ENCODE measurements at places on chromosomes 16 and 17.
A peak's percentile ranks its signal among the peaks of the same experiment; 100 is the strongest.

DNA sequence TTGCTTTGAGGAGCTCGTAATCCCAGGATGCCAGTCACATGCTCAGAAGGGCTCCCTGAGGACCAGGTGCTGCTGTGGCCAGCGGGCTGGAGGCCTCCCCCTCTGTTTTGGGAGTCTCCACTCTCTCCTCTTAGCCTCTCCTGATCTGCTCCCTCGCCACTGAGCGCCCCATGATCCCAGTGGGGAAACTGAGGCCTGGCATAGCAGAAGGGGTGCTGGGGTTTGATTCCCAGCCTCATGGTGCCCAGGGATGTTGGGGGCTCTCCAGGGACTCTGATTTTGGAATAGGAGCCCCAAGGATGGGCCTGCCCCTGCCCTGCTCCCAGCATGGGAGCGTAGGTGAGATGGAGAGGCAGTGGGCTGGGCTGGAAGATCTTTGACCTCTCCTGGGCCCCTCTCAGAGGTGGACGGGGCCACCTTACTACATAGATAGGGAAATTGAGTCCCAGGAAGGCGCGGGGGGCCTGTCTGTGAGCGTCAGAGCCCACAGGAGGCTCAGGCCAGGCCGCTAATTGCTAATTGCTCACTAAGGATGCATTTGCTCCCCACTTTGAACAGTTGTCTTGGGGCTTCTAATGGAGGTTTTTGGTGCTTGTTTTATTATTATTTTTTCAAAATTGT lies 525 bp upstream of the ADCY7 start:
- DNase-seq = no peak

DNA sequence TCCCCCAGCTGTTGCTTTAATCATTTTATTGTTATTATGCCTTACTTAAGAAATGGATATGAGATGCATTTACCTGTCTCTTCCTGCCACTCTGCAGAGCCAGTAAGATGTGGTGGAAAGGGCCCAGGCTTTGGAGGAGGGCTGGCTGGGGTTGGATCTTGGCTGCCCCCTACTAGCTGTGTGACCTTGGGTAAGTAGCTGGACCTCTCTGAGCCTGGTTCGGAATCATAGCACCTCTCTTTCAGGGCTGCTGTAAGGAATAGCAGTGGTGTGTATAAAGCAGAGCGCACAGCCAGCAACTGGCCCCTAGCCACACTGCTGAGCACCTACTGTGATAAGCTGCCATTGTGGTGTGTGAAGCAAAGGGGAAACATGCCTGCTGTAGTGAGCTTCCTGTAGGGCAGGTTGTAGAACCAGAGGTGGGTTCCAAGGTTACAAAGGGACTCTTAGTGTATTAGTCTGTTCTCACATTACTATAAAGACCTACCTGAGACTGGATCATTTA lies 23.9 kb downstream of the MAPT start:
- no peak for DNase-seq

- DNase-seq = no peak
These were observed 8.3 kb upstream of the RASD1 start for GRCh38 chr17:17504341-17505140.

GRCh38 chr16:20673882-20674683 lies 23.4 kb downstream of the ACSM1 start:
- DNase-seq = no peak

DNA sequence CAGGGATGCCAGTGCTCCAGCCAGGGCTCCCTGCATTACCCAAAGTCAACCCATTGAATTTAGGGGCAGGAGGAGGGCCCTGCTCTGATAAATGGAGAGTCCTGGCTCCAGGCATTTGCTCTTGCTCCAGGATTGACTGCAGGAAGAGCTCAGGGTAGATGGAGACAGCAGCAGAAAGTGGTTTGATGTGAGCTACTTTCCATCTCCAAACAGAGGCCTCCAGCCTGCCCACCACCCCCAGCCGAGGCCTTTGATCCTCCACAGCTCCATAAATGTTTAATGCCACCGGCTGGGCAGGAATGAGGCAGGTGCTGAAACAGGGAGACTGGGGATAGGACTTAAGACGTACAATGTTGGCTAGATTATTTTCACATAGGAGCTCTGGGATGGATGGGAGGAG lies 4.3 kb upstream of the SEZ6 start:
- no peak for DNase-seq

- DNase-seq = peak; percentile 6
These were observed 440.6 kb downstream of the HS3ST3B1 start for GRCh38 chr17:14741491-14741890.

DNA sequence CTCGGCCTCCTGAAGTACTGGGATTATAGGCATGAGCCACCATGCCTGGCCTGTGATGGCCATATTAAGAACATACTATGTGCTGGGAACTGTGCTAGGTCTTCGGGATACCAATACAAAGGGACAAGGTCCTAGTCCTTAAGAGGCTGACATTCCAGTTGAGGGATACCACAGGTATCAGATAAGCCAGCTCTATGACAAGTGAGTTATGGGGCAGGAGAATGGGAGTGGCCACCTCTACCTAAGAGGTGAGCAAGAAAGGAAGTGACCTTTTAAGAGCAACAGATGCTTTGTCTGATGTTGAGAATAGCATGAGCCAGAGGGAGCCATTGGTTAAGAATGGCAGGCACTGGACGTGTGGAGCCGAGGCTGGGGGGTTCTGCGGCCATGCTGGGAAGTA lies 27.0 kb downstream of the ADORA2B start:
- DNase-seq = no peak

GRCh38 chr17:81557276-81558114 lies 5.3 kb upstream of the FAAP100 start:
- DNase-seq = no peak

GRCh38 chr17:47180337-47180736 lies 8.8 kb downstream of the CDC27 start:
- no peak for DNase-seq

DNA sequence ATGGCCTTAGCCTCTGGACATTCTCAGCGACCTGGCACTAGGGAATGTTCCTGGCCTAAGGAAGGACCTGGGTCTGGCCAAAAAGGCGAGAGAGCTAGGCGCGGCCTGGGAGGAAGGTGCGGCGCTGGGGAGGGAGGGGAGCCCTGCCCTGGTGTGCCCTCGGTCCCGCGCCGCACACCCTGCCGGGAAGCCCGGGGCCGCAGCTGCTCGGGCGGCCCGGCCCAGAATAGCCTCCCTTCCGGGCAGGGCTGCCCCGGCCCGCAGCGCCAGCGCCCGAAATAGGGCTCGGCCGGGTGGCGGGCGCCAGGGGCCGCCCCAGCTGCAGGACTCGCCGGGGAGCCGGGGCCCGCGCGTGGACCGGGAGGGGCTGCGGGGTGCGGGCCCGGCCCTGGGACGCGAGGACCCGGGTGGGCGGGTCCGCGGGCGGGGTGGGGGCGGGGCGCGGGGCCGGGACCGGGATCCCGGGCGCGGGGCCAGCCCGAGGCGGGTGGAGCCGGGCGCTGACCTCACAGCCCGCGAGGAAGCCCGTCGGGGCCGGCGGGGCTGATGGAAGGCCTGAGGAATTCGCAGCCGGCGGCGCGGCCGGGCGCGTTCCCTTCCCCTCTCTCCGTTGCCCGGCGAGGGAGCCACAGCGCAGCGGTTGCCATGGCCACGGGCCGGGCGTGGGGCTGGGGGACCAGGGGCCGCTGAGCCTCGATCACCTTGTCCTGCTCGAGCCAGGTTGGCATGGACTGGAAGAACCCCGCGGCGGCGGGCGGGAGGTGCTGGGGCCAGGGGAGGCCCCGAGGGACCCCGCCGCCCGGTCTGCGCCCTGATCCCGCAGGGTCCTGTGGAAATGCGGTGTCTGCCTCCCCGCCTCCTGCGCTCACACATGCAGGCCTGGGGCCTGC lies 18.1 kb downstream of the SOCS3 start:
- peak; percentile 81 for DNase-seq

GRCh38 chr17:54907376-54907775 lies 6.7 kb downstream of the TOM1L1 start:
- no peak for DNase-seq

- peak; percentile 89 for DNase-seq
These were observed 119.7 kb upstream of the CIBAR2 start for GRCh38 chr16:85231959-85232358.

DNA sequence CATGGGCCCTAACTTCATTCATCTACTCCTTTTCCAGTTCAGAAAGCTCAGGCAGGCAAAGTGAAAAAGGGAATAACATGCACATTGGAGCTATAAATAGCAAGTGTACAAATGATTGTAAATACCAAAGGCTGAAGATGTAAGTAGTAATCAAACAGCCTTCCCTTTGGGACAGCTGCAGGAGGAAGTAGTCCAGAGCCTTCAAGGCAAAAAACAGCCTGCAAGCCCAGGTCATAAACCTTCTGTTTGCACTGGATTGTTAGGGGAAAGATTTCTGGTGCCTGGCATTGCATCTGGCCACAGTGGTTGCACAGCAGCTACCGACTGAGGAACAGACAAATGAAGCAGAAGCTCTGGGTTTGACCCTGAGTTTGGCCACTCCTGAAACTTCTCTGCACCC lies 98.6 kb upstream of the PMFBP1 start:
- no peak for DNase-seq

GRCh38 chr16:52785653-52786052 lies 238.7 kb upstream of the TOX3 start:
- DNase-seq = no peak

DNA sequence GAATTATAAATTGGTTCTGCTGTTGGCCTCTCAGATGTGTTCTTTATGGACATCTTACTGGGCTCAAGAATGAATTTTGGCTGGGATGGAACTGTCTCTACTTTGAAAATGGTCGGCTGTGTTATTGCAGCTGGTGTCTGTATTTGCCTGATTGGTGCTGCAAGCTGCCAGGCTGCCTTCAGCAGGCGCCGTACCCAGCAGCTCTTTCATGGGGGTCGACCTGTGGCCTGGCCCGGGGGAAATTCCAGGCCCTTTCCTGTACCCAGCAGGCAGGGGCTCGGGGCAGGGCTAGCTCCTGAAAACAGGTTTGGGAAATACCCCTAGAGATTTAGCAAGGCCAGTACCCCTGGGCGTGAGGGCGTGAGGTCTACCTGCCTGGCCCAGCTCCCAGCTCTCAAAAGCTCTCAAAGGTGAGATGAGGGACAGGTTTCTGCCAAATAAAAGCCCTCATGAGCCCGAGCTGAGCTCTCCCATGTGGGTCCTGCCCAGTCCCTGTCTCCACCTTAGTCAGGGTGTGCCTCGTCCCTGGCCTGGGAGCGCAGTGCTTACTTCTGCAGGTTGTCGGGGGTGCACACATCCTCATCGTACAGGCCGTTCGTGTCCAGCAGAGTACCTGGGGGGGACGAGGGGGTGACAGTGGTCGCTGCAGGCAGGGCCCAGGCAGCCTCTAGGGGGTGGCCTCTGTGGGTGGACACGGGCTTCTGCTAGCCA lies 52.3 kb downstream of the PRMT7 start:
- no peak for DNase-seq

DNA sequence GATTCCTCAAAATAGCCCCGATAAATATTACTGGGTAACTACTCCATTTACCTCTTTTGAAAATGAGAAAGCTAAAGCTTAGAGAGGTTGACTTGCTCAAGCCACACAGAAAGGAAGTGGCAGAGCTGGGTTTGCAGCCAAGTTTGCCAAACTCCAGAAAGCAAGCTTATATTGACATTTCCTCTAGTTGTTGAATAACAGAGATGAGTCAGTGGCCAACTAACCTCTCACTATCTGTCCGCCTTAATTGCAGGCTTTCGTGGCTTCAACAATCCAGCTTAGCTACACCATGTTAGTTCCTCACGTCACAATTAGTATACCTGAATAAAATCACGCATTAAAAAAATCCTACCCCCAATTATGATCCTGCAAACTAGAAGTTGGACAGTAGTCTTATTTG lies 151.7 kb downstream of the CNTNAP4 start:
- no peak for DNase-seq

- peak; percentile 89 for DNase-seq
These were observed at the start of gene MMP2 for GRCh38 chr16:55478827-55479429. MMP2 (plus strand) TSS chr16:55479198; CDS start chr16:55479480, 282 bp downstream.

DNA sequence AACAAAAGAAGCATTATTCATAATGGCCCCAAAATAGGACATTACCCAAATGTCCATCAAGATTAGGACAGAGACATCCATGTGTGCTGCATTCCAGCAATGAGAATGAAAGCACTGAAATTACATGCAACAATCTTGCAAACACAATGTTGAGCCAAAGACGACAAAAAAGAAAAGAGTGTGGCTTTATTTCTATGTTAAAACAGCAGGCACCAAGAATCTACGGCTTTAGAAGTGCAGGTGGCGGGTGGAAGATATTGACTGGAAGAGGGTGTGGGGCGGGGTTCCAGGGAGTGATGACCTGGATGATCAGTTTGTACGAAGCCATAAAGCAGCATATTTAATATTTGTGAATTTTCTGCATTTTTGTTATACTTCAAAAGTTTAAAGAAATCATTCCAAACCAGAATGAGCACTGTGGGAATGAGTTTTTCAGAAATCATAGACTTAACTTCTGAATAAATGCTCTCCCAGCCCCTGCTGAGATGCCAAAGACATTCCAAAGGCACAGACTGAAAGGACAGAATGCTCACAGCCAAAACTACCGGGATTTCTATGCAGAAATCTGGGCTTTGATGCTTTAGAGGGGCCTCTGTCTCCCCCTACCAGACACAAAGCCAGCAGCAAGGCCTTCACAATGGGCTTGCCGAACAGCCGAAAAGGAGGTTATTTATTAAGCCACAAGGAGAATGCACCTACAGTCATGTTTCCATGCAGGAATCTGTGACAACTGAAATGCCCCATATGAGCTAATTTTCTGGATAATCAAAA lies 361.6 kb downstream of the GRIN2A start:
- no peak for DNase-seq

DNA sequence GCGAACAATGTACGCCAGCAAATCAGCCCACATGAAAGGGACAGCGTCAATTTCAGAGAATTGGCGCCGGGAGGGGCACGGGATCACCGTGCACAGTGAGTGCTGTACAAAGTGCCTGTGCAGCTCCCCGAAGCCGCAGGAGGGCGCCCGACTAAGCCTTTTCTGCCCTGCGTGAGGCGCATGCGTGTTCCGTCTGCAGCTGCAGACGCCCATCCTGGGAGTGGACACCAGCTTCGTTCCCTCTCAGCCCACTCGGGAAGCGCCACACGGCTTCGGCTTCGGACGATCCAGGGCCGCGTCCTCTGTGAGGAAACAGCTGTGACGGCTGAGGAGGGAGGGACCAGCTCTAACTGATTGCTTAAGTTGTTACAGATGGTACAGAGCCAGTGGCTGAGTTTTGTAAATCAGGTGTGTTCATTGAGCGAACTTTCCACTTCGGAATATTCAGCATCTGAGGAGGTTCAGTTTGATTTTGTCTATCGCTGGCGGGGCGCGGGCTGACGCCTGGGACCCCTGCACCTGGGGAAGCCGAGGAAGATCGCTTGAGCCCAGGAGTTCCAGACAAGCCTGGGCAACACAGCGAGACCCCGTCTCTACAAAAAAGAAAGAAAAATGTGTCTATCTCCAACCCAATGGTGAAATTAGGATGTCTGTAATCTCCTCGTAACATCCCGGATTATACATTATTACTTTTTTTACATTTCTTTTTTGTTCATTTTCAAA lies 15.4 kb upstream of the ZNF287 start:
- peak; percentile 82 for DNase-seq

DNA sequence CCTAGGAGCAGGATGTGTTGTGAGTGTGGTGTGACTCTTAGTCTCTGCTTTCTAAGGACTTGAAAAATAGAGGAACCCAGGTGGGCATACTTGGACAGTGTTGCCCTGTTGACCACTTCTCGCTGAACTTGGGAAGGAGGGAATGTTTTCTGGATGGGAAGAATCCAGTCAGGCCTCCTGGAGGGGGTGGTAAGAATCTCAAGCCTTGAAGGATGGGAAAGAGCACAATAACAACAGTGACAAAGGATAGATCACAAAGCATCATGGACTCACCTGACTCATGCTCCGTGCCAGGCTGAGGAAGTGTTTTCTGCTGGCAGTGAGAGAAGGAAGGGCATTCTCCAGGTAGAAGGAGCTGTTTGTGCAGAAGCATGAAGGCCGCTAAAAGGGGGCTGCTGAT lies 8.4 kb downstream of the KAT8 start:
- DNase-seq = no peak

Measured in fibroblast of the aortic adventitia (primary cell).